ENCODE measurements at places on chromosomes 4 and X. TPM values are rescaled to one million over a fixed set of nuclear protein-coding genes. Genes with fewer than 3 reads are reported as not detected.

The EREG gene
- 38.9 TPM for total RNA-seq

The SSX3 gene
- total RNA-seq: not detected

The MAGEA3 gene
- total RNA-seq: 2.9 TPM

The CENPVL3 gene
- 0.47 TPM for total RNA-seq

The MAGEA12 gene
- 0.19 TPM for total RNA-seq

The HPGD gene
- total RNA-seq: 51.8 TPM

Measured in A549 treated with CpdA at 1 μM for 4 hours (cell line).